ENCODE measurements at places on chromosomes 12 and 14.
A peak's percentile ranks its signal among the peaks of the same experiment; 100 is the strongest.

- DNase-seq = no peak
Observed at GRCh38 chr12:120264086-120264903, 1.2 kb downstream of the PXN start.

GRCh38 chr14:99415496-99416281, 65.0 kb downstream of the SETD3 start:
- no peak for DNase-seq

- no peak for DNase-seq
Observed at GRCh38 chr12:87509237-87509820, 519.9 kb downstream of the C12orf50 start.

DNA sequence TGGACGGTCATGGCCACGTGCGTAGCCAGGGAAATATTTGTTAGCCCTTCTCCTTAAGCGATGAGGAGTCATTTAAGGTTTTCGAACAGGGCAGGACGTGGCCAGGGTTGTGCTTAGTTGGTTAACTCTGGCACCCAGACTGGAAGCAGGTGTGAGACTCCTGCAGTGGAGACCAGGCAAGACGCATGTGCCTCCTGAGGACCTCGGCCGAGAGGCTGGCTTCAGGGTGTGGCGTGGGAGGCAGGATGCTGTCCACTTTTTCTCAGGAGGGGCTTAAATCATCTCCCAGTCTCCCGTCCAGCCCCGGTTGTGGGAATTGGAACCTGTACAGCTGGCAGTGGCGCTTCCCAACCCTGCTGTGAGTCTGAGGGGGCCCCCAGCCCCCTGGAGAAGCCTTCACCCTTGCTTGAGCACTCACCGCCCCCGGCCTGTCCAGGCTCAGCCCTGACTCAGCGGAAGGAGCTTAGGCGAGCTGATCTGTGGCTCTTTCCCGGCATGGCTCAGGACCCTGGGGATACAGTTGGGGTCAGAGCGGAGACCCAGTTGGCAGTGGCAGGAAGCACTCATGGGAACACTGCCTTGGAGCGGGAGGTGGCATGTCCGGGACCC, 46.3 kb upstream of the TSPAN9 start:
- DNase-seq = no peak

DNA sequence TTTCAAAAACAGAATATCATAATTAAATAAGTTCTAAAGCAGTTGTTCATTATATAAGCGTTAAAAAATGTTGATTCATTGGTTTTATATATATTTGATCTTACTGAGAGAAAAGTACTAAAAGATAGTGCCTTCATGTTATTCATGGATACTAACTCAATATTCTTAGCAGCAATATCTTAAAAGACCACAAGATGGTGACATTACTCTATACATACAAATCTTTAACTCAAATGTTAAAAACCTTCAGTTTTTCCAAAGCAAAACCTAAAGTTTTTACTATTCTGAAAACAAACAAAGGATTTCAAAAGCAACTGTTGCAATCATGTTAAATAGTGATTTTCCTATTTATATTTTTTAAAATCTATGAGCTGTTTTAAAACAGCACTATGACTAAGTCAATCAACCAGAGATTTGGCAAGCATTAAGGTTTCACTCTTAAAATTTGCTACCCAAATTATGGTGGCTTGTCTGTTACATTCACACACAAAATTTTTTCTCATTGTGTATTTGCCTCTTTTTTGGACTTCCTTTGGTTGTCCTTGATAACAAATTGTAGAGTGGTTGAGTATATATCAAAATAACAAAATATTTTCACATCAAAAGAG, 50.1 kb upstream of the RERGL start:
- DNase-seq = no peak

DNA sequence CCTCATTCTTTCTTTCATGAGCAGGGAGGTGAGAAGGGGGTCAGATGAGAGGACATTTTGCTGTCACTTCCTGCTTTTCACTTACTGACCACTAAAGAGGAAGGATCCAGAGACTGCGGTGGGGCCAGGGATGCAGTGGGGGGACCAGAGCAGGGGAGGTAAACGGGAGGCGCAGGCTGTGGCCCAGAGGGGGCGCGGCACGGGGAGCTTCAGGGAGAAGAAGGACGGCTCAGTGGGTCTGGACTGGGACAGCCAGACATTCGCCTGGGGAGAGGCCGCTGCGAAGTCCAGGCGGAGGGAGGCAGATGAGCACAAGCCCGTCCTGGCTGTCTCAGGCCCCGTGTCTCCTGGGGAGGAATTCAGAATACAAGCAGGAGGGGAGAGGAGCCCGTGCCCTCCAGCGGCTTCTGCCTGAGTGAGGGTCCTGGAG, 41.2 kb downstream of the SLC6A12 start:
- no peak for DNase-seq

DNA sequence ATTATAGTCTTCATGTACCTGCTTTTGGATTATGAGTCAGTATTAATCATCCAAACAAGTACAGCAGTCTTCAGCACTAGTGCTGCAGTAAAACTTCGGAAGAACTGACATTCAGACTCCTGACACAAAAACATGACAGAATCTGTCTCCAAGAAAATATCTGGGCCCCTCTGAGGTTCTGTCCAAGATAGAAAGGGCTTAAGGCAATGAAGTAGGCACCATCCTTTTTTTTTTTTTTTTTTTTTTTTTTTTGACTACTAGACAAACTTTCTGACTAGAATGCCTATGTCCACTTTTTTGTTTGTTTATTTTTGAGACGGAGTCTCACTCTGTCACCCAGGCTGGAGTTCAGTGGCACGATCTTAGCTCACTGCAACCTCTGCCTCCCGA, 112.5 kb downstream of the MED13L start:
- no peak for DNase-seq

GRCh38 chr12:95532851-95533250, 18.4 kb downstream of the USP44 start:
- DNase-seq = no peak

- DNase-seq = no peak
Observed at GRCh38 chr12:132282950-132283771, 46.2 kb downstream of the GALNT9 start.

DNA sequence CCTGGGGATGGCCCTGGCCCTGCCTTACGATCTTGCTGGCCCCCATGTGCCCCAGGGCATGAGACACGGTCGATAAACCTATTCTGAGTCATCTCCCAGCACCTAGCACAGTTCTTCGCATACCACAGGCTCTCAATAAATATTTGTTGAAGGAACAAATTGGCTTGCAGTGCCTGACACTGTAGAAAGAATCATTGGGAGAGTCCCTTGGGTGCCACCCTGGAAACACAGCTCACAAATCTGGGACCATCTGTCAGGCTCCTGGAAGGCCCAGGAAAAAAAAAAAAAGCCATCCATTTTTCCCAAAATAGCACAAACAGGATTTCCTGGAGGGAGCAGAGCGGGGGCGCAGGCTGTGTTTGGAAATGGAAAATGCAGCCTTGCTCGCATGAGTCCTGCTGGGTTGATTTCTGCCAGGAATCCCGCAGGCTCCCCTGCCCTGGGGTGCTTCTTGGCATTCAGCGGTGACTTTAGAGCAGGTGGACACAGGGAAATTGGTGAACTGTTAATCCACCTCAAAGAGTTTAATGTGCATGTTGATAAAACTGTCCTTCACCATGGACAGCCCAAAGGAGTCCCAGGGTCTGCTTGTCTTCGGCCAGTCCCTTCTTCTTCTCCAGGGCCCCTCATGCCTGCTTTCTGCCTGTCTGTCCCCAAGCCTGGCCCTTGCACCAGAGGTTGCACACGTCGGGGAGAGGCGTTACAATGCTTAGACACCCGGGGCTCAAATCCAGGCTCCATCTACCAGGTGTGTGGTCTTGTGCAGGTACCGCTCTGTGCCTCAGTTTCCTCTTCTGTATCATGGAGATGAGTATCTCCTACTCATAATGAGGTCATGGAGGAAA, 106.1 kb upstream of the RFLNA start:
- no peak for DNase-seq

- DNase-seq = peak; percentile 54
Observed at GRCh38 chr14:65949711-65950516, 536.3 kb upstream of the CCDC196 start.

- DNase-seq = peak; percentile 45
Observed at GRCh38 chr12:89345830-89346740, 6.2 kb downstream of the DUSP6 start.

DNA sequence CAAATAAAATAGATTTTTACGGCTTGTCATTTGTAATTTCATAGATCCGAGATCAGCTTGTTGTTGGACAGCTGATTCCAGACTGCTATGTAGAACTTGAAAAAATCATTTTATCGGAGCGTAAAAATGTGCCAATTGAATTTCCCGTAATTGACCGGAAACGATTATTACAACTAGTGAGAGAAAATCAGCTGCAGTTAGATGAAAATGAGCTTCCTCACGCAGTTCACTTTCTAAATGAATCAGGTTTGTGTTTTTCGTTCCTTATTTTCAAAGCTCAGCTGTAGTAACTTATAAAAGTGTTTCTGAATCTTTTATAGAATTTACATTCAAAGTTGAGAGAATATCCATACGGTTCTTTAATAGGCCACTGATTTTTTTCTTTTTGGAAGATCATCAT, 89.1 kb downstream of the LRRK2 start:
- no peak for DNase-seq

DNA sequence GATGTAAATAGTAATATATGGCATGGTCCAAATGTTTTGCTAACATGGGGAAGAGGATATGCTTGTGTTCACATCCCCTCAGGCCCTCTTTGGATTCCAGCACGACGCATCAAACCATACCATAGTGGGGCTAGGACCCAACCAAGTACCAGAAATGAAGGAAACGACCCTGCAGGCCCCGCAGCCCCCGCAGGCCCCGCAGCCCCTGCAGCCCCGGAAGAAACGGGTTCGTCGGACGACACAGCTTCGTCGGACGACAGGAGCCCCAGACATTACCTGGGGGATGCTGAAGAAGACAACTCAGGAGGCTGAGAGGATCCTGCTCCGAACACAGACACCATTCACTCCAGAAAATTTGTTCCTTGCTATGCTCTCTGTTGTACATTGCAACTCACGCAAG, 119.9 kb downstream of the PPHLN1 start:
- no peak for DNase-seq

DNA sequence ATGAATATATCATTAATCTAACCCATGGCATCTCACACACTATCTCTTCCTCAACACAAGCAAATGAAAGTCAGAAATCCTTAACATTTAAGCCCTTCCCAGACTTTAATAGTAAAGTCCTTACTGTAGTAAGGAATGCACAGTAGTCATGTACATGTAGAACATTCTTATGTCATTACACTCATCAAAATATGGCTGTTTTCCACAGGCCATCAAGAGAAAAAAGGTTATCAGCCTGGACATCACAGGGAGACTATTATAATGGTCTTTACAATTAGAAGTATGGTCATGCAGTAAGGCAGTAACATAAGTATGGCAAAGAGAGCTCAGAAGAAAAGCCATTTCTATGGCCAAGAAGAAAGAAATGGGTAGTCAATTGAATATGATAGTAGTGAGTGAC, 121.2 kb downstream of the SLC6A15 start:
- DNase-seq = no peak

- no peak for DNase-seq
Observed at GRCh38 chr12:24798335-24798734, 150.6 kb downstream of the BCAT1 start.

- DNase-seq = no peak
Observed at GRCh38 chr12:88362439-88362838, 217.8 kb downstream of the KITLG start.

GRCh38 chr14:65198346-65198745, 96.0 kb upstream of the MAX start:
- no peak for DNase-seq

DNA sequence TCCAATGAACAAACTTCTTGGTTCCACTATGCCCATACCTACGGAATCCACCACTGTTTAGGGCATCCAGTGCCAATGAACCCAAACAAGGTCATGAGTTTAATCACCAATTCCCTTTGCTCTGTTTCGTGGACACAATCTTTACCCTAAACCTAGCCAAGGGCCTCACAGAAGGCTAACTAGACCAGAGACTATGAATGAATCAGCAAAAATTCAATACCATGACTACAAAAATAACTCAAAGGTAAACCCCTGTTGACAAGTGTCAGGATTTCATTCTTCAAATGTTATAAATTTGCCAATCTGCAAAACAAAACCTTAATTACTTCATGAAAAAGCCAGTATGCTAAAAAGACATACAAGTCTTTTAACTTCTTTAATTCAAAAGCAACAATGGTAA, 96.7 kb downstream of the CEP128 start:
- no peak for DNase-seq

- no peak for DNase-seq
Observed at GRCh38 chr12:1977588-1977987, 26.7 kb downstream of the DCP1B start.

DNA sequence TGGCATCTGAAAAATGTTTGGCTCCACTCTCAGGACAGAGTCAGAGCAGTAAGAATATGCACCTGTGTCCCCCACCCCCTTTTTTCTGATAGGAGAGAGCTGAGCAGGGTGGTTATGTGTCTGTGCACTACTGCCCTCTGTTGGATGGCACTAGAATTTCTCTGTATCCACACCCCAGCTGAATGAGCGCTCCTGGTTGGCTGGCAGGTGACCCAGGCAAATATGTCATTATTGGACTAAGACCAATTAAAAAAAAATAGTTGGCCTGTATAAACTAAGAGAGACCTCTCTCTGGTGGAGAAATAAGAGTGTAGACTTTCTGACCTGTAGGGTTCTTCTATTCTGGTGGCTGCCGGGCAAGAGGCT, 107.0 kb downstream of the PTCSC3 start:
- no peak for DNase-seq

GRCh38 chr14:68622856-68623255, 170.0 kb downstream of the ZFP36L1 start:
- DNase-seq = no peak

DNA sequence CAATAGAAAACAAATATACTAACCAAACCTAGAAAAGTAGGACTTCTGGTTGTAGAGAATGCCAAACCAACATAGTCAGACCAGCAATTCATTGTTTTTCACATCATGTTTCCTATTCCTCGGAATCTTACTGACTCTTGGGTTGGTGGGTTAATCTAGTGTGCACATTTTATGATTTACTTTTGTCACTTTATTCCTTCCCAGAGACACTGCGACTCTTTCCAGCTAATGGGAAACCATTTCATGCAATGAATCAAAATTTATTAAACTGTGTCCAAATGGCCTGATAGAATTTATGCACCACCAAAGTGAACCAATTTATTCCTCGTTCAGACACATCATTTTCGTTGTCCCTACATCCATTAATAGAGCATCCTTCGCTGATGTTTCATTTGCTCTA, 464.9 kb downstream of the RPS29 start:
- DNase-seq = no peak

- DNase-seq = no peak
Observed at GRCh38 chr12:12047682-12048081, 23.1 kb upstream of the BCL2L14 start.

- no peak for DNase-seq
Observed at GRCh38 chr12:2261708-2262107, 208.9 kb downstream of the CACNA1C start.

All from left ventricle myocardium inferior (tissue), 1 donor.